ENCODE measurements at places on chromosomes 5 and 9.

- peak; percentile 71 for DNase-seq
Measured at GRCh38 chr9:95313010-95313498, 4.5 kb downstream of the FANCC start.

- no peak for DNase-seq
Measured at GRCh38 chr9:121463026-121463807, 36.4 kb downstream of the GGTA1 start.

GRCh38 chr5:36444582-36445418, 143.1 kb upstream of the RANBP3L start:
- no peak for DNase-seq

DNA sequence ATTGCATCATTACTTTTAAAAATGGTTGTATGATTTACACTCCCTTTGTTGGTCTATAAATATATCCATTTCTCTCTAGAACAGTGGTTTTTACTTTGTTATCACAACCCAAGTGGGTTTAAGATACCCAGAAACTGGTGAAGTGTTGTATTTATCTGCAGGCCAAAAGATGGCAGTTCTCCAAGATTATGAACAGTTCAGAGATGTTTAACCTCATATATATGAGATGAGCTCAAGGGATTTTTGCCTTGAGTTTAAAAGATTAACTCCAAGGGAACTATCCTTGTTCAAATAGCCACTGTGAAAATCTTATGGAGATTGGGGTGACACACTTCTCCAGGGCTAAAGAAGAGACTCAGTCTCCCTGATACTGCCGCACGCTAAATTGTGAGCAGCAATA, 572.6 kb downstream of the TLE4 start:
- no peak for DNase-seq

GRCh38 chr5:148808864-148809642, 17.4 kb upstream of the ADRB2 start:
- no peak for DNase-seq

DNA sequence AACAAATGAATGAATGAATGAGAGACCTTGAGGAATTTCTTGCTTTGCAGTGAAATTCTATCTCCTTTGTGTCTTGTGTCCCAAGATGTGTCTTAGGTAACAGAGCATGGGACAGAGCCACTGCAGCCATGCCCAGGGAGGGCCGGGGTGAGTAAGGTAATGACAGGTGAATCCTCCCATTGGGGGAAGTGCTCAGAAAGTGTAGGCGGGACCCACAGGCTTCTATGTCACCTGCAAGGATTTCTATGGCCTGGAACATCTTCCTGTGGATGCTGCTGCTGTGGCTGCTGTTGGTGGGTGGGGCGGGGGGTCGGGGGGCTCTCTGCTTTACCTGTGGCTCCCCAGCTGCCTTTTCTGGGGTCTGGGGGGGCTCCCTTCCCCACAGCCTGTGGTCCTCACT, 133.6 kb upstream of the IER5L start:
- peak; percentile 37 for DNase-seq

DNA sequence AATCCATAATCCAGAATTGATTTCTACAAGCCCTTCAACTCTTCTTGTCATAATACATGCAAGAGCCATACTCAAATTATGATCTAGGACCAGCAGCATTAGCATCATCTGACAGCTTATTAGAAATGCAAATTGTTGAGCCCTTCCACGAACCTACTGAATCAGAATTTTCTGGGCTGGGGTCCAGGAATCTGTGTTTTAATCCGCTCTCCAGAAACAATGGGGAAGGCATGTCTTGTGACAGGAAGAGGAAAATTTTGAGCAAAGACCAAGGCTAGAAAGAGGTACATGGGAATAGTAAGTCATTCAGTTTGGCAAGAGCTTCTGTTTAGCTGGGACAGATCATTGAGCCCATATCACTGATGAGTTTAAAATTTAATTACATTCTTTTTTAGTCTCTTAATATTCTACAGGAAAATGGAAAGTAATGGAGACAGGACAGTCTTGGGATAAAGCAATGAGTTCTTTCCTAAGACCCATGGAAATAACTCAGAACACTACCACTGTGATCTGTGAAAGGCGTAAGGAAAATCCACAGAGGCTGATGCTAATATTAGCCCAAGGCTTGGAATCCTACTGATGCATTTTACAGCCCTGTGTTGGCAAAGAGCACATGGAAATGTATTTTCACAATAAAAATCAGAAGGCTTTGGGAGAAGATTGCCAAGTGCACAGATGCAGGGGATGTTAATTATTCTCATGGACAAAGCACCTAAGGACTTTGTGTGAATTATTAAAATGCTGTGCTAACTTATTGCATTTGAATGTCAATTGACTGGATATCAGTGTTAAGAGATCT, 73.7 kb upstream of the STK32A start:
- DNase-seq = no peak

DNA sequence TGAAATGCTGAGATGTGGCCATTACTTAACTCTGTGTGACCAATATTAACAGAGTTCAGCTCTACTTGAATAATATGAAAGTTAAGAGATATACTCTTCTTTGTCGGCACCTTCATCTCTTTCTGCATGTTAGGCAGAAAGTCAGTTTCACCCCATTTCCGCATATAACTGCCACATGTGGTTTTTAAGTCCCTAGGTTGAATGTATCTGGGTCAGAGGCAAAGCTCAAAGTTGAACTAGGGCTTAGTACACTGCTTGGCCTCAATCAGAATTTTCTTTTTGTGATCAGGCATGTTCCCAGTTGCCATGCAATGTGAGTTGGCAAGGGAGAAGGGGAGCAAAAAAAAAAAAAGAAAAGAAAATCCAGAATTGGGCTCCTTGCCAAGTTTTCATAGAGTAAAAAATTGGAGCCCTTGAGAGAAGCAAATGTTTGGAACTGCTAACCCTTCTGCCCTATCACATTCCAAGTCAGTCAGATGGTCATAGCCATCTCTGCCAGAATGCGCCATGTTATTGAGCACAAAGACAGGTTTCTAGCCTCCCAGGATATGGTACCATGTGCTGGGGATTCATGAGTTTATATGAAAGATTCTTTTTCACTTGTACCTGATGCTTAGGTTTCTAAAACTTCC, 251.2 kb upstream of the RORB start:
- DNase-seq = no peak

DNA sequence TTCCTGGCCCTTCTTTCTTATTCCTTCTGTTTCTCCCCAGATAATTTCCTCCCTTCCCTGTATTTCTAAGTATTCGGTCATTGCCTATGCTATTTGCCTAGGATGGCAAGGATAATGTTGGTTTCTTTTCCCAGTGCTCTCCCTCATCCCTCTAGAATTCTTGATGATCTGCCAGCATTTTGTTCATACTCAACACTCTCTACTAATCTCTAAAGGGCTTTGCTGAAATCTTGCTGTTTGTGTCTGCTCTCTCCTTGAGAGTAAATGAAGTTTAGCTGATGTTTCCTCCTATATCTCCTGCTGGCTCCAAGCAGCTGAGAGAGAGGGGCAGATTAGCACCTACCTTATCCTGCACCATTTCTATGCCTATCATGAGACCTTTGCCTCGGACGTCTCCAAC, 38.1 kb downstream of the AGXT2 start:
- DNase-seq = no peak

GRCh38 chr5:73591698-73592501, 26.4 kb downstream of the UTP15 start:
- no peak for DNase-seq

GRCh38 chr5:139492700-139493192, 10.2 kb upstream of the STING1 start:
- no peak for DNase-seq

- no peak for DNase-seq
Measured at GRCh38 chr5:180873615-180874520, 12.8 kb upstream of the ZFP62 start.

- DNase-seq = no peak
Measured at GRCh38 chr5:131595088-131596033, 39.7 kb downstream of the RAPGEF6 start.

DNA sequence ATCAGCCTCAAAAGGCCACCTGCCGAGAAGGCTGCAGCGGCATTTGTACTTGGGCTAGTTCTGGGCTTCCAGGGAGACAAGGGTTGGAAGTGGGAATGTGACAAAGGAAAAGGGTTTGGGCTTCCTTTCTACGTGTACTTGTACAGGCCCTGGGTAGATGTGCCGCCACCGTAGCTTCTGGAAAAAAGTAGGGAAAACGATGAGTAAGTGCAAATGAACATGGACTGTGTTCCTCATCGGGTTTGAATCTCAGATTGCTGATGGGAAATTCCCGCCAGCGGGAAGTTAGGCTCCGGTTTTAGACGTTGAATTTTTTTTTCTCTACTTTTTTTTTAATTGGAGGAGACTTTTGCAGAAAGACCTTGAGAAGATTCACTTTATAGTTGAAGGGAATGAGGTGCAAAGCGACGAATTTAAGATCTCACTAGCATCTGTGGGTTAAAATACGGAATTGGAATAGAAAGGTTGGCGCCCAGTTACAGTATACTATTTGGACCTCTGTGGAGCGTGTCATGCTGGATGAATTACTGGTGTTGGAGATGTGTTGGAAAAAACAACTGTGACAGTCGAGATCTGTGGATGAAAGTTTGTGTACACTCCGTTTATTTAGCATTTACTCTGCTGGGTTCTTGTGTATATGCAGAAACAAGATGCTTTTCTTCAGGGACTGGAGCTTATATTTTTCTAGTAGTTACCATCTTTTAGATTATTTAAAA, 1.2 kb downstream of the G3BP1 start:
- no peak for DNase-seq

DNA sequence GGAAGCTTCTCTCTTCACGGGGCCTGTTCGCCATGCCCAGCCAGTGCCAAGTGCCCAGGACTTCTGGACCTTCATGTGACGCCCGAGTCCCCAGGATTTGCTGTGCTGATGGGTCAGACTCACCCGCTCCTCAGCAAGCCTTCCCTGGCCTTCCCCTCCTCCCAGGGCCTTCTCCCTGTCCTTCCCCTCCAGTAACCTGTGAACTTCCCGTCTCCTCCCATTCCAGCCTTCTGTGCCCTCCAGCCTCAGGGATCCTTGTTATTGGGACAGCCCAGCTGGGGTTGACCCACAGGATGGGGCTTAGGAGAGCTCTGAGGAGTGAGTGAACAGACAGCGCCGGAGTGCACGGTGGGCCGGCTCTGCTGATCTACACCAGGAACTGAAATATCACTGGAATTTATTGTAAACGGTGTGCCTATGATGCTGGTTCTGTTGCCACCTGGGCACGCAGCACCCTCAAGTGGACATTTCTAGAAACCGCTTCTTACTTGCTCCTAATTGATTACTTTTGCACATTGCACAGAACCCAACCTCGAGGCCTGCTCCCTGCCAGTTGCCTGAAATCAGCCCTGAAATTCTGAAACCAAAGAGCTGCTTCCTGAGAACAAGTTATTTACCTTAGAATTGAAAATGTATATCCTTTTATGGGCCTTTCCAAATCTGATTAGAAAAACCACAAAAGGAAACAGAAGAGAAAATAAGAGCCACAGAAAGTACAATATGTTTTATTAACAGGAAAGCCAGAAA, 1.5 kb downstream of the SPAAR start:
- no peak for DNase-seq

DNA sequence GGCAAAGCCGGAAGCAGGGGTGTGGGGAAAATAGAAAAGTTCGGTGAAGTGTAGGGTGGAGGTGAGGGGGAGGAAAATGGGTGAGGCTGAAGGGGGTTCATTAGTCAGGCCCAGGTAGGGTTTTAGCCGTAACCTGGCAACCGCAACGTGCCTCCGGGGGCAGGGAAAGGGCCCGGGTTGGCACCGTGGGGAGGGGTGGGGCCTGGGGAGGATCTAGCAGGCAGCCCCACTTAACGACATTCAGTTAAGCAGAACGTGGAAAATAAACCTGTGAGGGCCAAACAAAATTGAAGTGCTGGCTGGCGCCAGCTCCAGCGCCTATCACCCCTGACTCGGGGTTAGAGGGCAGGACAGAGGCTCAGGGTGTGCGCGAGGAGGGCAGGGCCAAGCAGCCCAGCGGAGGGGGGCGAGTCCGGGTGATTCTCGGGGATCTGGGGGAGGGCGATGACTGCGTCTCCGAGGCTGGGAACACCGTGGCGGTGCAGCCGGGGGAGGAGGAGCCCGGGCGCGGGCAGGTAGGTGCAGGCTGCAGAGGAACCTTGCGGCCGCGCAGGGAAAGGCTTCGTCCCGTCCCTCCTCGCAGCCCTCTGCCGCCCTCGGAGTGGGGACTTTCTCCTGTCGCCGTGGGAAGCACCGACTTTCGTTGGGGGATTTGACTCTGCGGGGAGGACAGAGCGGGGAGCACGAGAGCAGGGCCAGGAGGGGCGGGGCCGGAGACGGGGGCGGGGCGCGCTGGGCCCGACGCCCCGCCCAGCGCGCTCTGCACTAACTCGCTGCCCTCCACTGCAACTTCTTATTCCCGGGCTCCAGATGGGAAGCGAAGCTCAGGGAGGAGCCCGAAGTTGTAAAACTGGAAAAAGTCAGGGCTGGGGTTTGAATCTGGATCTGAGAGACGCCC, 5.1 kb downstream of the RGS14 start:
- peak; percentile 76 for DNase-seq

GRCh38 chr5:126976520-126977172, 53.7 kb downstream of the MARCHF3 start:
- no peak for DNase-seq

DNA sequence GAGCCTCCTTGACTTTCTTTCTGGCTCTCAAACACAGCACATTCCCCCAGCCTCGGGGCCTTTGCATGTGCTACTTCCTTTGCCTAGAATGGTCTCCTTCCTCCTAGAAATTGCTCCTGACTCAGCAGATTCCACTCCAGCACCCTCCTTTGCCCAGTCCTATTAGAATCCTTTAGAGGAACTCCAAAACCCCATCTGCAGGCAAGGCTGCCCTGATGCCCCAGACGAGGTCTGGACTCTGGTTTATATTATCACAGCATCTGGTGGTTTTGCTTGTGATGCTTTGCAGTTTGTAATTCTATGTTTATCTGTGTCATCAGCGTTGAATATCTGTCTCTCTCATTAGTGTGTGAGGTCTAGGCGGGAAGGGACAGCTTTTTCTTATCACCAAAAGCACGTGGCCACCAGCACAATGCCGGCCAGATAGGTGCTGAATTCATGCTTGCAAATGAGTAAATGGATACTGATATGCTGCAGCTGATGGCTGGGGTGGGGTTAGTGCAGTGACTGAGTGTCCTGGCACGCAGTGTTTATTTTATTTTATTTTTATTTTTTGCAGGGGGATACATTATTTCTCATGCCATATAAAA, 30.0 kb upstream of the ANKH start:
- DNase-seq = no peak

DNA sequence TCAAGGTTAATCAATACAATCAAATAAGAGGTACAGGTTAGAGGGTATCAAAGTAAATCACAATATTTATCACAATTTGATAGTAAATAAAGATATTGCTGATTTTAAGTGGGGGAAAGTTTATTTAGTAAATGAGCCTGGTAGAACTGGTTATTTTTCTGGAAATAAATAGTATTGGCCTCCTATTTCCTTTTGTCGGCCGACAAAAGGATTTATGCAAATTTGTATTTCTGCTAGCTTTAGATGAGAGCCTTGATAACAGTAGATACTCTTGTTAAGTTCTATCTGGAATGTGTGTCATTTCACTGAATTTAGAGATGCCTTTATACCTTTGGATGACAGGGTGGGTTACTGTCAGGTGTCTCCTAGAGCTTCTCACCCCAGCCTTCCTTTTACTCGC, 17.8 kb upstream of the SPATA31E1 start:
- no peak for DNase-seq

GRCh38 chr9:118305331-118305730, 601.1 kb downstream of the TLR4 start:
- no peak for DNase-seq
